Body of pancreas (tissue), 4 donors: ENCODE measurements at places on chromosomes 3 and 15. TPM values are rescaled to one million over a fixed set of nuclear protein-coding genes. Genes with fewer than 3 reads are reported as not detected.

- DNase-seq: no peak
Observed at GRCh38 chr3:52816654-52817053, 13.8 kb downstream of the ITIH4 start.

- DNase-seq: peak; percentile 81
Observed at GRCh38 chr3:187739561-187740332, 5.5 kb downstream of the BCL6 start.

GRCh38 chr3:43503067-43503728 is 118.6 kb downstream of the ANO10 start:
- no peak for DNase-seq

DNA sequence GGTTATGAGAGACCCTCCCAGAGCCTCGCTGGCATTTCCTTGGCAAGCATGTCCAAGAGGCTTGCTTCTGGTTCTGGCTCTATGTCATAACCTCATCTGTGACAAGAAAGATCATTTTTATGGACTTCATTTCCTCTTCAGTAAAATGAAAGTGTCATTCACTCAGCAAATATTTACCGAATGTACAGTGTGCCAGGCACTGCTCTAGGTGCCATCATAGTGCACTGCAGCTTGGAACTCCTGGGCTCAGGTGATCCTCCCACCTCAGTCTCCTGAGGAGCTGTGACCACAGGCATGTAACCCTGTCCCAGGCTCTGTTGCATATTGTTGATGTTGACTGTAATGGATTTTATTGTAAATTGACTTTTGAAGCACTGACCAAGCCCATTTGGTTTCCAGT is 18.7 kb upstream of the ITPKA start:
- DNase-seq: no peak

GRCh38 chr3:17261627-17262369 is 377.0 kb downstream of the PLCL2 start:
- DNase-seq: no peak

DNA sequence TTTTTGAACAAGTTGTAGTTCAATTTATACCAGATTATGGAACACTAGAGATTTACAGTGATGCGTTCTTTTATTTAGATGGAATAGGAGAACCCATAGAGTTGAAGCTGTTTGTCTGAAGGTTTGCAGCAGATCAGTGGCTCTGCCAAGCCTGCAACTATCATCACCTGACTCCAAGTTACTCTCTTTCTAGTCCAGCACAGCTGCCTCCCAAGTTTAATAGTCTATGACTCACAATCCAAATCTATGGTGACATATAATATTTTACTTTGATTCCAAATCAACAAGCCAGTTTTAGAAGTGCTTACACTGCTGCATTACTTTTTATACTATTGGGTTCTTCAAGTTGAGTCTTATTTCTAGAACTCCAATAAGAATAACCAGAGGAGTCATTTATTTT is 400.4 kb downstream of the LPP start:
- DNase-seq: no peak

- no peak for DNase-seq
Observed at GRCh38 chr3:23909341-23909740, 7.4 kb downstream of the NKIRAS1 start.

GRCh38 chr3:104523136-104523535 is 843.6 kb upstream of the ALCAM start:
- DNase-seq: no peak

DNA sequence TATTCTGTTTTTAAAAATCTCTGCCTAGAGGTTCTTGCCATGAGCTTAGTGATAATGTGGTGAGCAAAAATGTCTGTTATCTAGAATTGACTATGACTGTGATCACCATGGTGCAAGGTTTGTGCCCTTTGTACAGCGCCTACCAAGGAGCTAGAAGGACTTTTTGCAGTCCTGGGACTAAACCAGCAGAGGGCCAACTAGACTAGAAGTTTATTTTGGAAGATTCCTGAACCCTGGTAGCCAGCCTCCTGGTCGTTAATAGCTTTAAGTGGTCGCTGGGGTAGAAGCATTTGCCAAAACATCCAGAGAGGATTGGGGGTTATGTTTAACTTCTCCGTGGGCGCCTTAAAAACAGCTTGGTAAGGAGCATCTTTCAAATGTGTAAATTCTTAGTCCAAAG is 7.8 kb downstream of the SCG5 start:
- peak; percentile 33 for DNase-seq

DNA sequence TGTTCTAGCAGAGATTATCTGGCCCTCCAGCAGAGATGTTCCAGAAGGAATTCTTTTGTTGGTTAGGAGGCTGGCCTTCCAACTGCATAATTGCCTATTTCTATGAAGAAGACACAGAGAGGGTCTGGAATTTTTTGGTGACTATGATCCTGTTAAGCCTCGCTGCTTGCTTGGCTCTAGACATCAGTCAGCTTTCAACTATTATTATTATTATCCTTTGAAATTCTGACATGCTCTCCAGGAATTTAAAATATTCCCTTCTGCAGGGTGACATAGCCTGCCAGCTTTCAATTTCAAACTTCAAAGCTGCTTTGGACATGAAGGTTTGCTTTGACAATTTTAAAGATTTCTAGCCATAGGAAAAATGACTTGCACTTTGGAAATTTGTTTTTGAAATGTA is 26.3 kb upstream of the ZNF148 start:
- DNase-seq: no peak

GRCh38 chr15:100041127-100041828 is 300.5 kb downstream of the ADAMTS17 start:
- no peak for DNase-seq

DNA sequence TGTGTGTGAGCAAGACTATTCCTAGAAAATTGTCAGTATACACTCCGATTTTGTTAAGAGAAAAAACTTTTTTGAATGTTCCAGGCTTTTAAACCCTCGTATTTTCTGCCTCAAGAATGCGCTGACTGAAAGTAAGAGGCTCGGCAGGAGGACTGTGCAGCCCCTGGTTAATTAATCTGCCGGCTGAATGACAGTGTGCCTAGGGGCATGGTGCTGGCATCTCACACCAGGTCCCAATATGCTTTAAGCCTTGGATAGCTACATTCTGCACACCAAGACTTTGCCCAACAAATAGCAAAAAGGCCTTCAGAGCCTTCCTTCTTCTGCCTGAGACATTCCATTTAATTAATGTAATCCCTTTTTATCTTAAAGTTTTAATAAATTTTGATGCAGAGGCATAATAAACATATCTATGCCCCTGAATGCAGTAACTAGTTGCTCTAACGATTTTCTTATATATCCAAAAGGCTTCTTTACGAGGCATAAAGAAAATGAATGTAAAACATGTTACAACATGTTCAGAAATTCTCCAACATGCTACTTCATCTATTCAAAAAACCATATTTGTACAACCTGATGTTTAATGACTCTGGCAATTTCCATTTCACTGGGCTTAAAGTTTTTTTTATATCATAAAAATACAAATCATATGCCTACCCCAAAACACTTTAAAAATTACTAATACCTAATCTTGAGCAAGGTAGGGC is 37.9 kb downstream of the DPH6 start:
- DNase-seq: no peak

- peak; percentile 8 for DNase-seq
Observed at GRCh38 chr15:69853544-69853951, 244.2 kb downstream of the TLE3 start.

GRCh38 chr3:156788846-156789245 is 37.3 kb upstream of the LEKR1 start:
- DNase-seq: no peak

DNA sequence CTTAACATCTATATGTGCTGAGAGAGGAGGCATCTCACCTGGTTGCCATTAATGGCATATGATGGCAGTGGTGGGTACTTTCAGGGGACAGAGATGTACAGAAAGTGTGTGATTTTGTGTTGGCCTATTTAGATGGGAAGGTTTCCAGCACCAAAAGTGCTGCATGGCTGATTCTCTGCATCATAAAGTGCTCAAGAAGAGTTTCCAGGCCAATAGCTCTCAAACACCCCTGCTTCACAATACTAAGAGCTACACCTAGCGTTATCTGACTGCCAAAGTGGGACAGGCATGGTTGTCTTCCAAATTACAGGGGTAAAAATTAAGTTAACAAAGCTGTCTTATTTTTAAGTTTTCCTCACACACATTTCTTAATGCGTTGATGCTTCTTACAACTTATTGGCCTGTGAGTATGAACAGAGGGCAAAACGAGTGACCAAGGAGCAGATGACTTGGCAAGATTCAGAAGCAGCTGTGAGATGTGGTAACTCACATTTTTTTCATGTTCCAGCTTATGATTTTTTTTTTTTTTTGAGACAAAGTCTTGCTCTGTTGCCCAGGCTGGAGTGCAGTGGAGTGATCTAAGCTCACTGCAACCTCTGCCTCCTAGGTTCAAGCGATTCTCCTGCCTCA is 41.4 kb upstream of the VEPH1 start:
- DNase-seq: no peak

DNA sequence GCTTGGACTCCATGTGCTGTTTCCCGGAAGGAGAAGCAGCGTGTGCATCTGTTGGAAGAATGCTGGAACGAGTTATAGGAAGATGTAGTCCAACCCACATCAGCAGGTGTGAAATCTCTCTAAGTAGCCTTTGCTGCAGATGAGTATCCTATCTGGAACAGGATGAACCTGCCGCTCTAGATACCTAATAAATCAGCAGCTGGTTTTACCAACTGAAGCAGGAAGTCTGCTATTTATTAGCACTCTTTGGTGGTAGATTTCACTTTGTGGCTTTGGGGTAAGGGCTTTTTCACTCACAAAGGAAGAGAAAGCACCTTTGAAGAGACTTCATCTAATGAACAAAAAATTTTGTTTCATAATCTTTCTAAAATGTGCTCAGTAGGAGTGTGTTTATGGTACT is 66.4 kb downstream of the DCUN1D1 start:
- no peak for DNase-seq

DNA sequence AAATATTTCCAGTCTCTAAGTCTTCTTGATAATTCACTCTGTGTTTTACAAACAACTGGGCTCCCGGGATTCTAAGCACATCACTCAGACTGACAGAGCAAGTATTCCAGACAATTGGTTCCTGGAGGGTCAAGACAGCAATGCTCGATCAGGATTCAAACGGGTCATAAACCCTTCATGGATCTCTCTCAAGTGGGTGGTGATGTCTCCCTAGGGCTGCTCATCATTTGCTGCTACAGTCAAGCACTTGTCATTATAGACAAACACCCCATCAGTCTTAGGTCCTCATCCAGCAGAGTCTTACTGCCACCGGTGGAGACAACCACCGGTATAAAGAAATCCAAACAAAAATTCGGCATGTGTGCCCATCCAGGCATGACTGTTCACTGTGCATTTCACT is 921.1 kb downstream of the FHIT start:
- DNase-seq: no peak

DNA sequence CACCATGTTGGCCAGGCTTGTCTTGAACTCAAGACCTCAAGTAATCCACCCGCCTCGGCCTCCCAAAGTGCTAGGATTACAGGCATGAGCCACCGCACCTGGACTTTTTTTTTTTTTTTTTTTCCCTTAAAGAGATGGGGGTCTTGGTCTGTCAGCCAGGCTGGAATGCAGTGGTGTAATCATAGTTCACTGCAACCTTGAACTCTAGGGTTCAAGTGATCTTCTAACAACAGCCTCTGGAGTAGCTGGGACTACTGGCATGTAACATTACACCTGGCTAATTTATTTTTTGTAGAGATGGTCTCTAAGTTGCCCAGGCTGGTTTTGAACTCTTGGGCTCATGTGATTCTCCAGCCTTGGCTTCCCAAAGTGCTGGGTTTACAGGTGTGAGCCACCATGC is 81.6 kb downstream of the ANKRD28 start:
- no peak for DNase-seq

DNA sequence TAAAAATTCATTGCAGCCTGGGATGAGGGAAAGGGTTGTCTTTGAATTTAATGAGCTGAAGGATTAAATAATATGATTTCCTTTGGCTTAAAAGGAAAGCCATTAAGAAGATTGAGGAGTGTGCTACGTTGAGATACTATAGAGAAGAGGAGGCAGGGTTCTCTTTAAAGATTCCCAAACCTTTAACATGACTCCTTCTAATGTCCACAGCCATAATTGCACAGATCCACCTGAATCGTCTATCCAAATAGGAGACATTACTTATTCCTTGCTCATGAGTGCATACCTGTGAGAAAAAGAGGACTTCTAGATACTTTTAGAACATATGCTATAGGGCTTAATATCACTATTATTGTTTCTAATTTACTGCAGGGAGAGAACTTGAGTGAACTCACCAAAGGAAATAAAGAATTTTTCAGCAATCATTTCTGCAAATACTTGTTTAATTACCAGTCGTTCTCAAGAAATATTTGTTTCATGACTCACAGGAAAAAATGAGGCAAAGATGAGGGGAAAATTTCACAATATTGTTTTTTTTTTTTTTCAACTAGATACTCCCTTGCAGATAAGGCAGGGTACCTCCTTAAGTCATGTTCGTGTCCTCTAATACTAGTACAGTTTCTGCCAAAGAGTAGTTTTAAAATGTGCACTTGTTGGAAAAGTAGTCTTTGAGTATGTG is 8.9 kb upstream of the SUCNR1 start:
- no peak for DNase-seq

DNA sequence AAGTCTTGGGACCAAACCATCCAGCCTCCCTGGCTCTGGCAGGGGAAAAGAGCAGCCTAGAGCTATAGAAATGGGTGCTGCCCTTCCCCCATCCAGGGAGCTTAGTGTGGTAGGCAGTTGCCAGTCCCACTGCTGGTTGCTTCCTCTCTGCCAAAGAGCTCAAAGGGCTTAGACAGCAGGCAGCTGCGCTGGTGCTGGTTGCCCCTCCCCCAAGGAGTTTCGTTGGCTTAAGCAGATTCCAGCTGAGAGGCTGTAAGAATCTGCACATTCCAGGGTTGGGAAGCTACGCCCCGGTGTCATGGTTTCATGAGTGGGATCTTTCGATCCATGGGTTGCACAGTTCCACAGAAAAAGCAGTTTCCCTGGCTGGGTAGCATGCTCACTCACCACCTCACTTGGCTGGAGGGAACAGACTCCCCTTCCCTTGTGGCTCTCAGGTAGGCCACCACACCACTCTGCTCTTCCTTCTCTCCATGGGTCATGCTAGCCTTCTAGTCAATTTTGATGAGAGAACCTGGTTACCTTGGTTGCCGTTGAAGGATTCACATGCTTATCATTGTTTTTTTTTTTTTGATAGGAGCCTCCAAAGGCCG is 195.1 kb downstream of the EPHA6 start:
- no peak for DNase-seq

DNA sequence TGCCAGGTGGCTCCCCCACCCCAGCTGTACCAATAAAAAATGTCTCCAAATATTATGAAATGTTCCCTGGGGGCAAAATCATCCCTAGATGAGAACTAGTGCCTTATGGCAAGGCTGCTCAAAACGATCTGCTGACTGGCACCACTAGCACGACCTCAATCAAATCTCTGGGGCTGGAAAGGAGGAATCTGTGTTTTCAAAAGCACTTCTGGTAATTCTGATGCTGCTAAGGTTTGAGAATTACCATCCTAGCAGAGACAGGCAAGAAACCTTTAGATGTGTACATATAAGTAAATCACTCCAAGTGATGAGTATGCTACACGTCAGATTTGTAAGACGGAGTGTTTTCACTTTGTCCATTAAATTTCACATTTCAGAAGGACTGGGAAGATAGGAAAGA is 360.1 kb upstream of the THRB start:
- DNase-seq: no peak

Gene DUOXA2
- not detected for total RNA-seq

Gene RAB27A
- total RNA-seq: 9.6 TPM

Gene SCAANT1
- not detected for total RNA-seq

Gene GPR62
- not detected for total RNA-seq

Gene ZNF620
- total RNA-seq: 2.6 TPM

Gene EXD1
- not detected for total RNA-seq

Gene SEMA7A
- total RNA-seq: 0.52 TPM
